EL (cell line): ENCODE measurements at places on chromosomes 6 and 20.

DNA sequence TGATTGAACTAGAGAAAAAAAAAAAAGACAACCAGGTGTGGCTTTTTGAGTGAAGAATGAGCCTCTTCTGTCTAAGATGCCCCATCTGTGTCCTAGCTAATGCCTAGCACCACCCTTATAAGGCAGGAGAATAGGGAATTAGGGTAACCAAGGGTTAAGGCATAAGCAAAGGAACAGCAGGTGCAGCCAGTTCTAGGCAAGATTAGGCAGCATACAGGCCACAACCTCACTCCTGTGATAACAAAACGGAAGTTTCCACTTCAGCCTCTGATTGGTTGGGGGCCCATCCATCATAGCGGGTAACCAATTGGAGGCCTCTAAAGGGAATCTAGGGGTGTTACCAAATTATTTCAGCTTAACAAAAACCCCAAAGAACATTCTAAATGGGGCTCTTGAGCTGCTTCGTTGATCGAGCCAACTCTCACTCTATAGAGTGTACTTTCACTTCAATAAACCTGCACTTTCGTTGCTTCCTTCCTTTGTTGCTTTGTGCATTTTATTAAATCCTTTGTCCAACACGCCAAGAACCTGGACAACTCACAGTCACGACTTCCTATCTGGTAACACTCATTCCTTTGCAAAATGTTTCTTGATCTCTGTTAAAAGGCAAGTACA is 61.9 kb upstream of the TAGAP start:
- DNase-seq: peak; percentile 49

- DNase-seq: peak; percentile 97
Observed at GRCh38 chr6:105596284-105596755, 193.4 kb upstream of the PREP start.

GRCh38 chr20:63966172-63966943 is 3.4 kb downstream of the ZNF512B start:
- DNase-seq: no peak

- no peak for DNase-seq
Observed at GRCh38 chr6:33551538-33551937, 28.5 kb downstream of the BAK1 start.

DNA sequence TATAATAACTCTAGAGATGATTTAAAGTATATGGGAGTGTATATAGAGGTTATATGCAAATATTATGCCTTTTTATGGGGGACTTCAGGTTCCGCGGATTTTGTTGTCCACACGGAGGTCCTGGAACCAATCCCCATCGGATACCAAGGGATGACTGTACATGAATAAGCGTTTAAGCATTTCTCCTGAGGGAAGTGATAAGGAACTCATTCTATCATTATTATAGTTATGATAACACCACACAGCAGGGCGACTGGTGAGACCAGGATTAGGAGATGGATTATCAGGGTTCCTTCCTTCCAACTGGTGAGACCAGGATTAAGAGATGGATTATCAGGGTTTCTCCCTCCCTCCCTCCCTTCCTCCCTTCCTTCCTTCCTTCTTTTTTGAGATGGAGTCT is 6.6 kb downstream of the ECI2 start:
- peak; percentile 59 for DNase-seq

DNA sequence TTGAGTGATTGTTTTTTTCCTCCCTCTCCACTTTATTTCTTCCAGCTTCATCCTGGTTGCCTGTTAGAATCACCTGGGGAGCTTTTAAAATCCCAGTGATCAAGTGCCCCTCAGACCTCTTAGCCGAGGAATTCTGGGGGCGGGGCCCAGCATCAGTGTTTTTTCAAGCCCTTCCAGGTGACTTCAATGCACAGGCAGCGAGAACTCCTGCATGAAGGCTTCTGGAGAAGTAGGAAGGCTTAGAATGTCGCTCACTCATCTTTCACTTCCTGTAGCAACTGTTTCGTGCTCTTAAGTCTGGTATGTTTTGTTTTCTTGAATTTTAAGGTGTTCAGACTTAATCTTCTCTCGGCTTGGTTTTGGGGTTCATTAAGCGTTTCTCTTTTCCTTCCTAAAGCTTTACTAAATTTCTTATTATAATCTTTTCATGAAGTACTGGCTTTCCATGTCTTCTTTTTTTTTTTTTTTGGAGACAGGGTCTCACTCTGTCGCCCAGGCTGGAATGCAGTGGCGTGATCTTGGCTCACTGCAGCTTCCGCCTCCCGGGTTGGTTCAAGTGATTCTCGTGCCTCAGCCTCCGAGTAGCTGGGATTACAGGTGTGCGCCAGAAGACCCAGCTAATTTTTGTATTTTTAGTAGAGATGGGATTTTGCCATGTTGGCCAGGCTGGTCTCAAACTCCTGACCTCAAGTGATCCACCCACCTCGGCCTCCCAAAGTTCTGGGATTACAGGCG is 30.9 kb upstream of the TULP1 start:
- DNase-seq: no peak

GRCh38 chr20:4064144-4064909 is 49.0 kb upstream of the RNF24 start:
- DNase-seq: peak; percentile 93

DNA sequence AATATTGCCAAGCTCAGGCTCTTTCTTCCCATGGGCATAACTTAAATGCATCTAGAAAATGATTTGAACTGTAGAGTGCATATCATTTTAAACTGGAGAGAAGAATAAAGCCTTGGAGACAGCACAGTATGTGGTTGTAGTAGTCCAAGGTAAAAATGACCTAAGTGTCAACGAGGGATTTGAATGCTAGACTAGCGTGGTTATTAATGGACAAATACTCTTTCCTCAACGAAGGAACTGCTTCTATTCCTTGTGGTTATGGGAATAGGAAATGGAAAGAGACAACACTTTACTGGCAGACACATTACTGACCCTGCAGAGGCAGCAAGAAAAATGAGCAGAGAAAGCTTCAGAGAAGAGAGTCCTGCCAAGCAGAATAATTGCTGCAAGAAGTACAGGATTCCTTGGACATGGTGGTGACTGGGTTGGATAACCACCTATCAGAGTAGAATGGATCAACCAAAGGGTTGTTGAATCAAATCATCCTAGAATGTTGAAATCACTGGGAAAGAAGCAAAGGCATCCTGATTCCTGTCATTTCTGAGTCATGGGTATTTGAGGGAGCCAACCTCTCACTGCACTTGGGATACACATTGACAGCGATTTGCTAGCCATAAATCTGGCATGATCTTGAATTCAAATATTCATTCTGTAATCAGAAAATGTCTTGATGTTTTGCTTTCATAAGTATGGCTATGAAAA is 258.1 kb upstream of the EPHA7 start:
- no peak for DNase-seq

DNA sequence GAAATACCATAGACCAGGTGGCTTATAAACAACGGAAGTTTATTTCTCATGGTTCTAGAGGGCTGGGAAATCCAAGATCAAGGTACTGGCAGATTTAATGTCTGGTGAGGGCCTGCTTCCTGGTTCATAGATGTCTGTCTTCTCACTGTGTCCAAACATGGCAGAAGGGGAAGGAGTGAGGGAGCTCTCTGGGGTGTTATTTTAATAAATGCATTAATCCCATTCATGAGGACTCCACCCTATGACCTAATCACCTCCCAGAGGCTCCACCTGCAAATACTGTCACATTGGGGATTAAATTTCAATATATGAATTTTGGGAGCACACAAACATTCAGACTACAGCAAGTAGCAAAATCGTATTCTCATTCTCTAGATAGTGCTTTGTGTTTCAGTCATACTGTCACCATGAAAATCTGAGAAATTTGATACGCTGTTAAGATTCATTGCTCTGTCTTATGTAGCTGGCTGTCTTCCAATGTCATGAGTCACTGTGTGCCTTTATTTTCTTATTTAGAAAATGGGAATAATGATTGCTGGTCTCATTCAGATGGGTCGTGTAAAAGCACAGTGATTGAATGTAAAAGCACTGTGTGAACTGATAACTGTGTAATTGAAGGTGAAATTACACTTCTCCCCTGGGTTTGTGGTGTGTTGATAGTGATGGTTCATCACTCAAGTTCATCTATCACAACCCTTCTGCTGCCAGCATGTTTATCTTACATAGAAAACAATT is 8.9 kb upstream of the ERVFRD-1 start:
- peak; percentile 47 for DNase-seq

DNA sequence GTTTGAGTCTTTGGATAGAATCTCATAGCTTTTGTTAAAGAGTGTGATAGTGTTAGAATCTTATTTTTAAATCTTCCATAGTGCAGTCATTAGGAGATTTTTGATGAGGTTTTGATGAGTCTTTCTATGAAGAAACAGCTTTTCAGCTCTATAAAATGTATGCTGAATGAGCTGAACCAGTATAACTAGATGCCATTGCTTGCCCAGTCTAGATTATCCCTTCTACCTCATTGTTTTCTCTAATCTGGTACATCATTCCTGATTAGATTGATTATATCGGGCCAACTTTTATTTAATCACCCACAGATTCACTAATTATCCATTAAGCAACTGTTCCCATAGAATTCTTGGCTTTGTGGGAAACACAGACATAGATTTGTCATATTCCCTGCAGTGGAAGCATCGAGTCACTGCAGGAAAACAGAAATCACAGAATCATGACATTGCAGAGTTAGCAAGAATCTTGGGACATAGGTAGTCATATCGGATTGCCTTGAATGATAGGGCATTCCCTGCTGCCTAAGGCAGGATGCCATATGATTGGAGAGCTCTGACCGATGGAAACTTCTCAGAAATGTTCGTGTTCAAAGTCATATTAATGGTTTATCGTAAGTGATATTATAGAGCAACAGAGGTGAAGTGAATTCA is 882.7 kb upstream of the FLRT3 start:
- DNase-seq: no peak

DNA sequence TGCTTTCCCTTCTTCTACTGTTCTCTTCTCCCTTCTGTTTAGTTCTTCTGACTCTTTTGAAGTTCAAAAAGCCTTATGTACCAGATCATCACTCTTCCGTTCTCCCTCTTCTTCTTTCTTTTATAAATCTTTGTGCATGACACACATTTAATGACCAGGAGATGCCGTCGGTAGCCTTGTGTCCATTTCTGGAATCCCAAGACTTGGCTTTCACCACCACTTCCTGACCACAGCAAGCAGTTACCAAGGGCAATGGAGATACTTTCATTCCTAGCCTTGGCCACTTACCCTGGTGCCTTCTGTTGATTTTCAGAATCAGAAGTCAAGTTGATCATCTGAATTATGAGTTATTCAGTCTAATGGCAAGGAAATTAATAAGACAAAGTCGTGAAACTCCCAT is 268.5 kb upstream of the QKI start:
- peak; percentile 38 for DNase-seq

- peak; percentile 1 for DNase-seq
Observed at GRCh38 chr6:6218759-6219085, 101.7 kb downstream of the F13A1 start.

- peak; percentile 35 for DNase-seq
Observed at GRCh38 chr6:113980937-113981554, 10.1 kb upstream of the HDAC2 start.

GRCh38 chr6:35492258-35492973 is 4.5 kb downstream of the TEAD3 start:
- no peak for DNase-seq

DNA sequence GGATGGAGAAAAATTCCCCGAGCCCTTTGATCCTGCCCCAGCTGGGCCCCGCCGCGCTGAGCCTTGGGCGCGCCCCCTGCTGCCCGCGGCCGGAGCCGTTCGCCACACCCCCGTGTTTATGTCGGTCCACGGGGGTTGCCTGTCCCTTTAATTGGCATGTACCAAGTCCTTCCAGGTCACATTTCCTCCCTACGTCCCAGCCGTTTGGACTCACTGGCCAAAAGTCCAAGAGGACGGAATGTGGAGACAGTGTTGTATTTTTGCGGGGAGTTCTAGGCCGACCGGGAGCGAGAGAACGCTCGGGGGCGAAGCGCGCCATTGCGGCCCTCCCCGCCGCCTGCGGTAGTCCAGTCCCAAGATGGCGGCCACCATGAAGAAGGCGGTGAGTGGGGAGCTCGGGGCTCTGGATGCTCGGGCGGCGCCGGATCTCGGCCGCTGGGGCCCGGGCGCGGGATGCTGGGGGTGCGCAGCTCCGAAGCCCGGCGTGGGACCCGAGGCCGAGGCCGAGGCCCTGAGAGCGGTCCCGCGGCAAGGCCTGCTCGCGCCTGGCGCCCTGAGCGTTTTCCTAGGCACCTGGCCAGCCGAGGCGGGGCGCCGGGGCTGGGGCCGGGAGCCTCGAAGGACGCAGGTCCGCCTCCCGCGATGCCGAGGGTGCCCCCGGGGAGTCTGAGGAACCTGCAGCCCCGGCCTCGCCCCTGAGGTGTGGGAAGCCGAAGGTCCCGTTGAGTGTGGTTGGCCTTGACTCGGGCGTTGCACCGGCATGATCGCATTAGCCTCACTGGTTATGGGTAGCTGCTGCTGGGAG is at the start of gene PFDN4:
Gene PFDN4 (plus strand): TSS at position 345 of the 805 bp plus-strand sequence. CDS start 14 bp downstream, at position 359.
- peak; percentile 83 for DNase-seq

DNA sequence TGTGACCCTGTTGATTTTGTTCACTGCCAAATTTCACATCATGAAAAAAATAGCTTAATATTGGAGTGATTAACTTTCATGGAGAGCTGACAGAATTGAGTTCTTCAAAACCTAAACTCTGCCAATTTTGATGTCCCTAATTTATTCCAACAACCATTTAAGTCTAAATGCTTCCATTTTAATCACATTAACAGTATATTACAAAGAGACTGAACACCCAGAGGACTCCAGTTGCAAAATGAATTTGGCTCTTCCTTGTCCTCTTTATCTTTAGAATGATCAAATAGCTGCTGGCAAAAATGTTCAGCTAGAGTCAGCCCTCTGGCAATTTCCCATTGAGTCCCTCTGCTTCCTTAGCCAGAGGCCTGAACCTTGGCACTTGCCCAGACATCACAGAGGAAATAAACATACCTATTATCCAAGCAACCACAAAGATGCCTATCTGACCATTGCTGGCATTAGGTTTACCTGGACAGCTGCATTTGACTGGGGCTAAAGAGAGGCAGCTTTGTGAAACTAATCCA is 299.0 kb upstream of the STXBP5 start:
- DNase-seq: peak; percentile 84

GRCh38 chr6:101937108-101937507 is 543.6 kb downstream of the GRIK2 start:
- DNase-seq: no peak

- DNase-seq: no peak
Observed at GRCh38 chr20:60321601-60322000, 363.4 kb downstream of the CDH26 start.

GRCh38 chr6:11416936-11417576 is 120.5 kb upstream of the TMEM170B start:
- no peak for DNase-seq

GRCh38 chr20:31840906-31841816 is 4.2 kb downstream of the FOXS1 start:
- no peak for DNase-seq

DNA sequence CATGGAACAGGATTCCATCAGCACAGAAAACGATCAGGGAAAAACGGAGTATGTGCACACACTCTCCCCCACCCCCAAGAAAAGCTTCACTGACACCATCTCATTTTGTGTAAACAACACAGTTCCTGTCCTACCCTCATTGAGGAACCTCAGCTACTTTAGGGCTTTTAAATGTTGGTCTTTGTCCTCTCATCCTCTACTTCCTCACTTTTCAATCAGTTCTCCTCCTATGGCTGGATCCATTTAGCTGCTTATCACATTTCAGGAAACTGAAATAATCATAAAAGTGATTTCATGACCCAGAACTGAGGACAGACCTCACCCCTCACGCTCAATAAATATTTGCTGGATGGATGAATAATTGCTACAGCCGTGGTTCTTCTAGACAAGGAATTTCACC is 33.1 kb upstream of the PNRC1 start:
- DNase-seq: no peak
